ENCODE measurements at places on chromosomes 3 and 15.

- no peak for DNase-seq
Measured at GRCh38 chr15:81865850-81866537, 179.8 kb downstream of the MEX3B start.

- DNase-seq, result no peak
Measured at GRCh38 chr15:75685195-75685594, 27.5 kb downstream of the CSPG4 start.

- DNase-seq, result no peak
Measured at GRCh38 chr15:100235030-100235617, 106.7 kb downstream of the ADAMTS17 start.

GRCh38 chr3:72134989-72135451 is 350.1 kb upstream of the PROK2 start:
- DNase-seq, result no peak

GRCh38 chr3:11273891-11274291 is 1.7 kb downstream of the ATG7 start:
- no peak for DNase-seq

- no peak for DNase-seq
Measured at GRCh38 chr15:78810003-78810361, 1.3 kb downstream of the ADAMTS7 start.

DNA sequence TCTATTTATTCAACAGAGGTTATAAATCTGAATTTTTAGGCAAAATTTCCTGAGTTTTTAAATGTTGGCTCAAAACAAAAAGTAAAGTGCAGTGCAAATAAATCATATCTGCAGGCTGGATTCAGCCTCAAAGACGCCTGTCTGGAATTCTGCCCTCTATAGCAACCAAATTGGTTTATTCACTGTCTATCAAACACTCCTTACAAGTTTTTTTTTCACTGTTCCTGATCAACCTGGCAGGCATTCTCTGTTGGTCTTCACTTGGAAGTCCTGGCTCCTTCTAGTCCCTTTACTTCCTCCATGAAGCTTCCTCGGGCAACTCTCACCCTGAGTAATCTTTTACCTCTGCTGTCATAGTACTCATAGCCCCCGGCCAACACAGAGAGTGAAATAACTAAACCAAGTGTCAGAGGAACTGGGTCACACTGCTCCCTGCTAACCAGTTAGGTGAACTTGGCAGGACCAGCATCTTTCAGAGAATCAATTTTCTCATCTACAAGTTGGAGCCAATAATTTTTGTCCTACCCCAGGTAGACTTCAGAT is 36.8 kb upstream of the TIPARP start:
- no peak for DNase-seq

- no peak for DNase-seq
Measured at GRCh38 chr3:72574144-72574543, 274.1 kb downstream of the SHQ1 start.

DNA sequence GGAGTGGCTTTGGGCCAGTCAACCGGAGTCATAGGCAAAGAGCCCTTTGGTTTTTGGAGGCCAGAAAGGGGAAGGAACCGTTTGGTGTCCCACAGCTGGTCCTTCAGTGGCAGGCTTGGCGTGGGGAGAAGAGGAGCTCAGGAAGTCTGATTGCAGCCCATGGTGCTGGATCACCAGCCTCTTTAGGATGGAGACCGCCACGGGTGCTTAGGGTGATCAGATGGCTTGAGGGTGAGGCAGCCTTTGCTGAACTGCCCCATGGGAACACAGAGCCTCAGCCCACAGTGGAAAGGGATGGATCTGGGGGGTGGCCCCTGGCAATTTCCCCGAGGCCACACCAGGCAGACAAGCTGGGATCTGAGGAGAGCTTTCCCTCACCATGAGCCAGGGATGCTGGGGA is 38.6 kb upstream of the TOPBP1 start:
- DNase-seq, result no peak

GRCh38 chr15:100021653-100022052 is 288.4 kb upstream of the LYSMD4 start:
- DNase-seq, result no peak

GRCh38 chr3:61742006-61742405 is 180.6 kb downstream of the PTPRG start:
- DNase-seq, result no peak

- no peak for DNase-seq
Measured at GRCh38 chr15:59352189-59352588, 20.5 kb downstream of the MYO1E start.

DNA sequence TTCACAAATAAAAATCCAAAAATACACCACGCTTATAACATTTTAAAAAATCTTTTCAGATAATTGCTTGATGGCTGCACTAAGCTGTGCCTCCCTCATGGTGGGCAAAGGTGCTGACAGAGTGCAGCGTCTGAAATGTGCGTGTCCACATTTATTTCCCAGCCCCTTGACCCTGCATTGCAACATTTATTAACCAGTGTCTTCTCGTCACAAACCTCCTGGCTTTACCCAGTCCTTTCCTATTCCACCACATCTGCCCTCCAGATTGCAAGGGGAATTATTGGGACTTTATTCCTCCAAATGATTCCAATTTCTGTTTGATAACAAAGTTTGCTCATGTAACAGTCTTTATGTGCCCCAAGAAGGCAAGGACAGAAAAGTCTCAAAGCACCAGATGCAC is 5.5 kb downstream of the RASGRP1 start:
- no peak for DNase-seq

DNA sequence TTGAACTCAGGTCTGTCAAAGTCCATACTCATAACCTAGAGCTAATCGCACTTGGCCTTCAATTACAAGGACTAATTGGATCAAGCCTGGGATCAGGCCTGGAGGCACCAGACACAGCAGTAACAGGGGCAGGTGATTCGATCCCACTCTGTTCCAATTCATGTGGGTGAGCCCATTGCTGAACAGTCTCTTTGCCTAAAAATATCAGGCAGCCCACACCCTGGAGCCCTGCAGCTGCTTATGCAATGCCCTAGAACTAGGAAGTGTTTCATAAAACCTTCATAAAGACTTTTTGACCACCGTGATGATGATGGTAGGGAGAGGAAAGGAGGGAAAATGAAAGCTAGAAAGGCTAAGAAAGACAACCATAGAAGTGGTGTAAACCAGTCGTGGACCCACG is 47.8 kb upstream of the NEO1 start:
- DNase-seq, result no peak

- DNase-seq, result no peak
Measured at GRCh38 chr3:133697960-133698359, 36.2 kb upstream of the TOPBP1 start.

DNA sequence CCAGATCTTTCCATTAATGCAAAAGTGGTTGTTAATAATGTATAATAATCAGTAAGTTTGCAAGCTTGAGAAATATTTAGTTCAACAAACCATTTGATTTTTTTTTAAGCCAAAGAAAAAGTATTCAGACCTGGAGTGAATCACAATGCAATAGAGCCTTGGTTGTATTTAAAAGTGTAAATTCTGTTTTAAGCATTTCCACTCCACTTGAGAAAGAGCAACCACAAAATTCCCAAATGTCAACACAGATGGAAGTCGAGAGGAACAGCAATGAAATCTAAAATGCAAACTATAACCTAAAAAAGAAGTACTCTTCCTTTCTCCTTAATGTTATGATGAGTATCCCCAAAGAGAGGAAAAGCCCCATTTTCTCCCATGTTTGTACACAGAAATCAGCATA is 20.2 kb downstream of the GBE1 start:
- no peak for DNase-seq

- DNase-seq, result no peak
Measured at GRCh38 chr15:93250950-93251349, 161.9 kb upstream of the RGMA start.

DNA sequence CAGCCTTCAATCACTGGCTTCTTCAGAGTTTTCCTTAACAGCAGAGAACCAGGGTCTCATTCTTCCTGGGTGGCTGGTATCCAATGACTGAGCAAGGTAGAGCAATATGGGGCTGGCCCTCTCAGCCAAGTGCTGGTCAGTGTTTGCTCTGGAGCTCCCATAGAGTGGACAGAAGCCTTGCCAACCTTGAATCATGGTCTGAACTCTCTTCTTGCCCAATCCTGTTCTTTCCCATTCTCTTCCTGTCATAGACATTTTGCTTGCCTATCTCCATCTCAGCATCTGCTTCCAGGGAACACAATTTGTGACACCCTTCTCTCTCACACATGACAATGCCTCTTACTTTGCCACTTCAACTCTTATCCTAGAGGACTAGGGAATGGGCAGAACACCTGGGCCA is 245.6 kb upstream of the PEX5L start:
- DNase-seq, result no peak

DNA sequence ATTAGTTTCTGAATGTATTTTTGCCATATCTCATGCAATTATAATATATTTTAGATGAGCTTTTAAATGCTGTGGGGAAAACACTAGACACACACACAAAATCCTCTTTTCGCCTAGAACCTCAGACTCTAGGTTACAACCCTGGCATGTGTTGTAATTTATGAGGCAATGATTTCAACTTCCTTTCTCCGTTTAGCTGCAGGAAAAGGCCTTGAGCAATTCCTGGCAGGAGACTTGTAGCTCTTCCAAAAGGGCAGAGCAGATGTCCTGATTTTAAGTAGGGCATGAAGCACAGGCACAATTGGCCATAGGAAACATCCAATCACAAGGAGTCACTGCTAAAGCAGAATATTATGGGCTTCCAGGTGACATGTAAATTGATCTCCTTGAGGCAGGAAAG is 82.0 kb downstream of the GPR156 start:
- no peak for DNase-seq

DNA sequence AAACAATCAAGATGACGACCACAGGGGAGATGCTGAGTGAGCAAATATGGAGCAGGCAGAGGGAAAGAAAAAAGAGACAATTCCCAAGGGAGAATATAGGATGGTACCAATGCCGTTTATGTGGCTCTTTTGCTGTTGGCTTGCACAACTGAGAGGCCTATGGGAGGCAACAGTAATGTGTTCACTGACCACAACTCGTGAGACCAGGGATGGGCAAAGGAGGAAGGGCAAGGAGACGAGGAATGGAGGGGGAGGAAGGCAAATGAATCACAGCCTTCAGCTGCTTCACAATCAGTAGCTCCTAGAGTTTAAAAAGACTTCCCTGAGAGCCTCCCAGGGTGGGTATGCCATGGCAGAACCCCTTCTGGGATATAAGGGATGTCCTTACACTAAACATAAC is 131.5 kb downstream of the SLC9A9 start:
- DNase-seq, result no peak

- DNase-seq, result no peak
Measured at GRCh38 chr3:115520651-115521245, 102.6 kb upstream of the GAP43 start.

GRCh38 chr3:38583688-38584087 is 65.8 kb downstream of the SCN5A start:
- DNase-seq, result no peak

- DNase-seq, result no peak
Measured at GRCh38 chr15:66254089-66254950, 770 bp upstream of the MEGF11 start.

DNA sequence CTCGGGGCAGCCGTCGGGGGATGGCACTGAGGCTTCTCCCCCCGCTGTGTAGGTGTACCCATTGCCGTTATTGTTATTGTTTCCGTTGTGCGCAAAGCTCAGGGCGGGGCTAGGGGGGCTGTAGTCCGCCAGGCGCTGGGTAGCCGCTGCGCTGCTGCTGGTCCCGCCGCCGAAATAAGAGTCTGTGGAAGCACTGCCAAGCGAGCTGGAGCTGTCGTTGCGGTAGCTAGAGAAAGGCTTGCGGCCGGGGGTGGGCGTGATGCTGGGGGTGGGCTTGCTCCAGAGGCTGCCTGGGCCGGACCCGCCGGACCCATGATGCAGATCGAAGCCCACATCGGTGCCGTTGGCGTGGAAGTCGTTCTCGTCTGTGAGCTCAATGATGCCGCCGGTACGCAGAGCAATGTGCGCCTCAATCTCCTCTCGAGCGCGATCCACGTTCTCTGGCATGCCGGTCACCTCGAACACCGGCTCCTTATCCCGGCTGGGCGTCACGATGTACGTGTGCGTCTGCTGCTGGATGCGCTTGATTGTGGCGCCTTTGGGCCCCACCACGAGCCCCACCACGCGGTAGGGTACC is 1.9 kb downstream of the MEX3B start:
- no peak for DNase-seq

DNA sequence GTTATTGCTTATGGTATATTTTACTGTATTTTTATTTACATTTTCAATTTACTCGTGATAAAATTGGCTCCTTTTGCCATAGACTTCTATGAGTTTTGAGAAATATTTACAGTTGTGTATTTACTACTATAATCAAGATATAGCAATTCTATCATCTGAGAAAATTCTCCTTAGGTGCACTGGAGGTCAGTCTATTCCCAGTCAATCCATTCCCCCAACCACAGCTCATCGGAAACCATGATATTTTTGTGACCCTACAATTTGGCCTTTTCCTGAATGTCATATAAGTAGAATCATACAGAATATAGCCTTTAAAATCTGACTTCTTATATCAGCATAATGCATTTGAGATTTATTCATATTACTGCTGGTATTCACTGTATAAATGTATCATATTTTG is 114.7 kb upstream of the LRTM1 start:
- DNase-seq, result no peak

GRCh38 chr3:185717627-185718402 is 107.0 kb downstream of the IGF2BP2 start:
- DNase-seq, result no peak

- DNase-seq, result no peak
Measured at GRCh38 chr3:129001806-129002572, 885 bp downstream of the EFCC1 start.

DNA sequence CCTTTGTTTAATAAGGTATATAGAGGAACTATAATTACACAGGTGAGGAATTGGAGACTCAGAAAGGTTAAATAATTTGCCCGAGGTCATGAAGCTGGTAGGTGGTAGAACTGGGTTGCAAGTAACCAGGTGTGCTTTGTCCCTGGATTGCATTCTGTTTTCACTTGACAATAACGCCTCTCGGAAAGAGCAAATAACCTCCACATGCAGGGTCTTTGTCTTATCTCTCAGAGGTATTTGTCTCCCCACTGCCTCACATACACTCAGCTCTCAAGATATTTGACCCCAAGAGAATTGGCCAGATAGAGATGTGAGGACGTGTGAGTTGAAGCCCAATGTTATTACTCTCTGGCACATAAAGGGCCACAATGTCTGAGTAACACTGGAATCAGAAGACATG is 320.9 kb upstream of the ONECUT1 start:
- no peak for DNase-seq

- DNase-seq, result no peak
Measured at GRCh38 chr3:174303907-174304560, 555.1 kb upstream of the NAALADL2 start.

- DNase-seq, result no peak
Measured at GRCh38 chr3:141401095-141401494, 32.8 kb downstream of the ZBTB38 start.

DNA sequence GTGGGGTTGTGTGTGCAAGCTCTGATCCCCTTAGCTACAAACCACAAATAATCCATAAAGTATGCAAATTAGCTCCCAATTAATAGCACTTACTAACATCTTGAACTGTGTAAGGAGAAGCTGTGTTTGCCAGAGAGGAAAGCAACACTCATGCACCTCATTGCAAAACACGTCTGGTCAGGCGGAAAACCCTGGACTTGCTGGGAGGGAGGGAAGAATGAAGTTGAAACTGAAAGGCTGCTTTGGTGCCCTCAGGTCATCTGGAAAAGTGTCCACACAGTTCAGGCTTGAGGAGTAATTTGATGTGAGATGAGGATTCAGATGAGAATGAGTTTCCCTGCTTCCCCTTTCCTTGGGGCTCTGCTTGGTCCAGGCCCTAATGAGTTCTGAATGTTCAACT is 185.5 kb upstream of the ANKRD28 start:
- no peak for DNase-seq

All from NCI-H2107 (cell line).